ENCODE measurements at places on chromosomes 2 and 18. TPM values are rescaled to one million over a fixed set of nuclear protein-coding genes. Genes with fewer than 3 reads are reported as not detected.

Gene SP140
- 6.7 TPM for total RNA-seq

Gene RAB6C
- not detected for total RNA-seq

Gene AGXT
- 0.61 TPM for total RNA-seq

Gene AKAIN1
- total RNA-seq = not detected

Gene DGUOK
- 51.2 TPM for total RNA-seq

Gene CIDEA
- 1.2 TPM for total RNA-seq

Gene GULP1
- 86.7 TPM for total RNA-seq

Gene MYL12A
- total RNA-seq = 403 TPM

Gene ATP5F1A
- total RNA-seq = 389 TPM

Gene NEU4
- 0.26 TPM for total RNA-seq

Gene NETO1
- not detected for total RNA-seq

Gene SLC16A14
- 8.2 TPM for total RNA-seq

Gene VWC2L
- total RNA-seq = 0.57 TPM

Gene CABLES1
- total RNA-seq = 32.6 TPM

Gene MARCO
- total RNA-seq = 213 TPM

Gene PDE1A
- total RNA-seq = 11.8 TPM

Gene NT5DC4
- total RNA-seq = 0.09 TPM

Gene ST3GAL5
- 149 TPM for total RNA-seq

Gene CCDC148
- 4.2 TPM for total RNA-seq

Gene HOXD13
- total RNA-seq = not detected

Gene SALL3
- not detected for total RNA-seq

Gene MDH1B
- 10.9 TPM for total RNA-seq

Gene CDH2
- 5.0 TPM for total RNA-seq

Gene NIFK
- 34.9 TPM for total RNA-seq

Gene SLC38A11
- total RNA-seq = not detected

Gene ZNF638
- total RNA-seq = 82.0 TPM

Gene CSRNP3
- 8.7 TPM for total RNA-seq

Gene MATN3
- total RNA-seq = 2.9 TPM

Gene SIX3
- total RNA-seq = 0.06 TPM

Gene AGFG1
- 90.2 TPM for total RNA-seq

Gene IKZF2
- 13.0 TPM for total RNA-seq

Gene ALPP
- 7.0 TPM for total RNA-seq

Gene SIGLEC15
- total RNA-seq = 0.91 TPM

Gene ANKRD29
- total RNA-seq = 47.6 TPM

Gene IL18R1
- 35.5 TPM for total RNA-seq

Gene FAM237A
- total RNA-seq = not detected

Gene WDR35
- total RNA-seq = 25.9 TPM

Gene TUBB6
- 157 TPM for total RNA-seq

Gene SCYGR5
- total RNA-seq = not detected

Gene MOGAT1
- 1.7 TPM for total RNA-seq

Gene LANCL1
- 27.8 TPM for total RNA-seq

Gene MFSD2B
- total RNA-seq = 0.89 TPM

Gene LRP2
- total RNA-seq = 39.5 TPM

Gene TEX44
- not detected for total RNA-seq

Gene RNF25
- total RNA-seq = 20.0 TPM

Gene DNAJC5G
- total RNA-seq = not detected

Gene NOSTRIN
- total RNA-seq = 57.5 TPM

Gene KIAA2012
- 5.3 TPM for total RNA-seq

Gene SLC8A1
- 30.5 TPM for total RNA-seq

Gene GAD1
- total RNA-seq = 1.4 TPM

Gene PLGLB1
- 0.92 TPM for total RNA-seq

Gene PREB
- 30.2 TPM for total RNA-seq

Gene RIT2
- total RNA-seq = not detected

Gene ALK
- 0.09 TPM for total RNA-seq

Gene THUMPD2
- total RNA-seq = 8.3 TPM

Gene HOXD4
- total RNA-seq = 0.74 TPM

Measured in lung (tissue), 17 donors.